ENCODE measurements at places on chromosomes 2 and 18.

DNA sequence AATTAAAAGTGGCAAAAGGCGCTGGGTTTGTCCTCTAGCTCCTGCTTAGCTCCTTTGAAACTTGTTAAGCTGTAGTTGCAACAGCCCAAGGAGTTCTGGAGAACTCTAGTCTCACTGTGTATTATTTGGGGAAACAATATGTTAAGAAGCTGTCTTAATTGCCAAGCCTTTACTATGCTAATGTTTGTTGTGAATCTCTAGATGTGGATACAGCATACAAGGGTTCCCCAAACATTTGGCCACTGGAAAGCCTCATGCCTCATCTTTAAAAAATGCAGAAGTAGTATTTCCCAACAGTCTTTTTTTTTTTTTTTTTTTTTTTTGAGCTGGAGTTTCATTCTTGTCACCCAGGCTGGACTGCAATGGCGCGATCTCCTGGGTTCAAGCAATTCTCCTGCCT lies 236.7 kb downstream of the PRKCE start:
- no peak for DNase-seq

DNA sequence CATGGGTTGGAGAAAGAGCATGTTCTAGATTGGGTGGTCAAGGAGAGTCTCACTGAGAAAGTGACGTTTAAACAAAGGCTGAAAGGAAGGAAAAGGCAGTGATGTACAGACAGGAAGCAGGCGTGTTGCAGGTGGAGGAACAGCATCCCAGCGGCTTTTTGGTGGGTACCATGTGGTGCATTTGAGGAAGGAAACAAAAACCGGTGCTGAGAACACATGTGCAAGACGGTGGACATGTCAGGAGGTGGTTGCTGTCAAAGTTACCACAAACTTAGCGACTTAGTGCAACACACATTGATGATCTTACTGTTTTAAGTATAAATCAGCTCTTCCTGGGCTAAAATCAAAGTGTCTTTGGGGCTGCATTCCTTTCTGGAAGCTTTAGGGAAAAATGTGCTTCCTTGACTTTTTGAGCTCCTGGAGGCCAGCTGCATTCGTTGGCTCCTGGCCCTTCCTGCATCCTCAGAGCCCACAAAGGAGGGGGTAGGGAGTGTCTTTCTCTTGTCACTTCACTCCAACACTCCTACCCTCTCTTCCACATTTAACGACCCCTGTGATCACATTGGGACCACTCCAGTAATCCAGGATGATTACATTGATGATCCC lies 380.6 kb downstream of the FBXO15 start:
- no peak for DNase-seq

DNA sequence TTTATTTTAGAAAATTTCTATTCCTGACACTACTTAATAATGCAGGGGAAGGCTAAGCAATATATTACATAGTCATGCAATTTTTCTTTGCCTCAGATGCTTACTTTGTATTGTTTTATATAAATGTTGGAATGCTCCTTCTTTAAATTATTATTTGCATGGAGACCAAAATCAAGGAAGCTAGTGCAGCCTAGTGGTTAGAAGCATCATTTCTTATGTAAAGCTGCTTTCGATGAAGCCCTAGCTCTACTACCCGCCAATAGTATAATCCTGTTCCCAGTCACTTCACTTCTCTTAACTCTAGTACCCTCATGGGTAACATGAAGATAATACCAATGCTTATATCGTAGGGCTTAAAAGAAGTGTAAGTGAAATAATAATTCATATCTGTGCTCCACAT lies 198.9 kb downstream of the LRATD1 start:
- DNase-seq: no peak

- no peak for DNase-seq
These were observed 61.4 kb downstream of the SOS1 start for GRCh38 chr2:39059366-39059952.

DNA sequence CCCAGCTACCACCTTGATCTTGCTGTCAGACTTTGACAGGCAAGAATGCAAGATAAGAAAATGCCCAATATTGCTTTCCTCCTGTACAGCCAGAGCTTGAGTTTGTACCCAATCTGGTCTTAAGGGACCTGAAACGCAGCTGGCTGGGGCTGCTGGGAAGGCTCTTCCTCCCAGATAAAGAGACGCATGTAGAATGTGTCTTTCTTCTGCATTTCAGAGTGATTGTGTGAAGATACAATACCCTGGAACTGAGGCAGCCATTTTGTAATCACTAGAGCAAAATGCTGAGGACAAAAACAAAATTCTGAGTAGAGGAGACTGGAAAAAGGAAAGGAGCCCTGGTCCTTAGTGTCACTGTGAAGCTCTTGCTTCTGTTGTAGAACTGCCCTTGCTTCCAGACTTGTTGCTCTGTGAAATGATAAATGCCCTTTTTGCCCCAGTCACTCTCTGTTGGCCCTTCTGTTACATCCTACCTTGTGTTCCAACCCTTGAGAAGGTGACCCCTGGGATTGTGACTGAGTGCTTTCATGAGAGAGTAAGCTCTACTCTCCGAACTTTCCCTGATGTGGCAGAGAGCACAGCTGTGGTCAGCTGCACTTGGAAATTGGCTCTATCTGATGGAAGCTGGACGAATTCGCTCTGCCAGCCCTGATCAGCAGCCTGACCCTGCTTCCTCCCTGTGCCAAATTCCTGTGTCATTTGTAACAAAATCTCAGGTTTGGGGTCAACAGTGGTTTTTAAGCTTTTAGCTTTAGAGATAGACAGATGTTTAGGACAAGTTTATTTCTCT lies 137.4 kb upstream of the RBMS1 start:
- DNase-seq: no peak

DNA sequence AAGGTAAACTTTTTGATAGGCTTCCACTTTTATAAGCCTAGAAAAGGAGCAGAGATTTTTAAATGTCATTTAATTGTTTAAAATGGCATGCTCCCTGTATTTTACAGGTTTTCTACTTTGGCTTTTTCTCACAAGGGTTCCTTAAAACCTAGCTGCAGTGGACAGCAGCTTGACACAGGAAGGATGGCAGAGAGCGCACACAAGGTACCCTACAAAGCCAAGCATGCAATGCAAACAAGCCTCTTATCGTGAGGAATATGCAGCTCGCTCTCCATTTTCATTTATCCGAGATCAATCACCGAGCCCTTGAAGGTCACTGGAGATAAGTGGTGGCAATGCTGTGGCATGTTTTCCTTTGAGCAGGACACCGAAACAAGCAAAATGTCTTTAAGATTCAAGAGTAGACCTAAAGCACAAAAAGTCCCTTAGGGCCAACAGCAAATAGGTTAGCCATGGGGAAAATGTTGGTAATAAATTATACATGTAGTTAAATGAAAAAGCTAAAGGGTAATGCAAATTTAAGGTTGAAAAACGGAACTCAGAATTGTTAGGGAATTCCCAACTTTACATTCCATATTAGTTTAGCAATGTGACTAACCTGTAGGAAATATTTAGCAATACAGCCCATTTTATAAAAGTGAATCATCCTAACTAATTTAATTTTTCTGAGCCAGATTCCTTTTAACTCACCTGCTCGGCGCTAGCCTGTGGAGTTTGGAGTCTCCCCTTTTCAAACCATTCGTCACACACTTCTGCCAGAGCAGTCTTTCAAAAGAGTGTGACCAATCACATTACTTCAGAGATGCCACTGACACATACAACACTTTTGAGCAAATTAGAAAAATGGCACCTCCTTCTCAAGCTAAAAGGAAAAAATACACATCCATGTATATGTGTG lies 337.9 kb upstream of the PKDCC start:
- no peak for DNase-seq

DNA sequence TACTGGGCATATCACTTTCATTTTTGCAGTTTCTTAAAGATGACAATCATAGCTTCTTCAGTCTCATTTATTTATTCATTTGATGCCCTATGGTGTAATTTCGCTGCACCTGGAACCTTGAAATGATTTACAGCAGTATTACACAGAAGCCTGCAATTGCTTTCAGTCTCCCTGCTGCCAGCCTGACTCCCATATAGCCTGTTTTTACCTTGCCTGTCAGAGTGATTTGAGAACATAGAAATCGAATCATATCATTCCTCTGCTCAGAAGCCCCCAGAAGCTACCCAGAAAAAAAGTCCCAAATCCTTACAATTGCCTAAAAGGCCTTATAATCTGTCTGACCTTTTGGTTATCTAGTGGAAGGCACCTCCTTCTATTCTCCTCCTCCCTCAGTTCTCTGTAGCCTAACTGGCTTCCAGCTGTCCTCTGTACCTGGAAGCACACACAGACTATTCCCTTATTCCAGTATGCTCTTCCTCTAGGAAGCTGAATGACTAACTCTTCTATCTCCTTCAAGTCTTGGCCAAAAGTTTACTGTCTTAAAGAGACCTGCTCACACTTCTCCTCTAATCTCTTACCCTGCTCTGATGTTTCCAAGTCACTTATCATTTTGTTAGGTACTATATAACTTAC lies 12.6 kb downstream of the SCN3A start:
- DNase-seq: no peak

DNA sequence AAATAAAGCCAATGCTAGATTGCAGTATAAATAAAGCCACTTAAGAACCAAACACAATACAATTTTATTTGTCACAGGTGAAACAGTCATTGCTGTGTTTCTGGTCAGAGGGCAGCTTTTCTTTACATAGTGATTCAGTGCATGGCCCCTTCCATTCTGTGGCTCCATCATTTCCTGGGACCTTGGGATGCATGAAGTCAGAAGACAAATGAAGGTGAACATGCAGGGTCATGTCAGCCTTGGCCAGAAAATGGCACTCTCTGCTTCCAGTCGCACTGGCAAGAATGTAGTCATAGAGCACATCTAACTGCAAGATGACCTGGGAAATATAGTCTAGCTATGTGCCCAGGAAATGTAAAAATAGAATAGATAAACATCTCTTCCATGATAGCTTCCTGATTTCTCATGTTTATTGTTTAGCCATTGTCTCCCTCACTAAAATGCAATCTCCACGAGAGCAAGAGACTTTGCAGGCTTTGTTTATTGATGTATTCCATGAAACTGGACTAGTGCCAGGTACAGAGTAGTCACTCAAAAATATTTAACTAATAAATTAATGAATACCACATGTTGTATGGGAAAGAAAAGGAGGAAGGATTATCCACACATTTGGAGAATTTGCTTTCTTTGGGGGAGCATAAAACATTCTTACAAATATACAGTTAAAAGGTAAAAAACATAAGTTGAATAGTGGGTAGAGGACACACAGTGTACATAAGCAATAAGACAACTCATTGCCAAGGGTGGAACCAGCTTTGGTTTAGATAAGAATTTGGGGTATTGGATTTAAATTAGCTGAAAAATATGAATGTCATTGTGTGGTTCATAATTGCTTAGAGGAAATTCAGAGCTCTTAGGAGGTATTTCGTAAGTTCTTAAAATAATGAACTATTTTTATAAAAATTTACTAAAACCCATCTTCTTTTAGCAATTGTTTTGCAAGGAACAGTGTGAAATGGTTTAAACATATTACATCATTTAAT lies 343.8 kb downstream of the PID1 start:
- DNase-seq: no peak

DNA sequence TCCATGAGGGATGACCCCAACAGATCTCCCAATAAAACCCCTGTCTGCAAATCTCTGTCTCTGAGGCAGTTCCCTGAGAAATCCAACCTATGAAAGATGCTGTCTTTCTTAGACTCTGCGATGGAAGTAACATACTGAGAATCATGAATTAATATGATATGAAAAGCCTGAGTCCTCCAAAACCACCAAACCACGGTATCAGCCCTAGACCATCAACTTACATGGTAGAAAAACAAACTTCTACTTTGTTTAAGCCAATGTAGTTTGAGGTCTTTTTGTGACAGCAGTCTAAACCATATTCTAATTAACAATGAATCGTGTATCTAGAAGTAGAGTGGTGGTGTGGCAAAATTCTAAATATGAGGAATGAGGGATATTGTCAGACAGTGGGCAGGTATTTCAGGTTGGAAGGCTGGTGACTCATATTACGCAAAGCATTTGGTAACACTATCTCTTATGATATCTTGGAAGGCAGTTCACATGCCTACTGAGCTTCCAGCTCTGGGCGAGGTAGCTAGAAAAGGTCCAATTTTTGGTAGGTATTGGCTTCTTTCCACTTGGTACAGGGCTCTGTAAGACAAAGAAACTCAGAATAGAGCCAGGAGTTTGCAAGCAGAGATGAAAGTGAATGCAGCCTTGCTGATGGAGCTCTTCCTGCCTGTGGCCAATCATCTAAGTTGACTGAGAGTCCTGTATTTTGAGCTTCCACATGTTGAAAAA lies 215.8 kb downstream of the ZFP36L2 start:
- no peak for DNase-seq

- DNase-seq: no peak
These were observed 63.0 kb downstream of the KIDINS220 start for GRCh38 chr2:8774371-8774770.

DNA sequence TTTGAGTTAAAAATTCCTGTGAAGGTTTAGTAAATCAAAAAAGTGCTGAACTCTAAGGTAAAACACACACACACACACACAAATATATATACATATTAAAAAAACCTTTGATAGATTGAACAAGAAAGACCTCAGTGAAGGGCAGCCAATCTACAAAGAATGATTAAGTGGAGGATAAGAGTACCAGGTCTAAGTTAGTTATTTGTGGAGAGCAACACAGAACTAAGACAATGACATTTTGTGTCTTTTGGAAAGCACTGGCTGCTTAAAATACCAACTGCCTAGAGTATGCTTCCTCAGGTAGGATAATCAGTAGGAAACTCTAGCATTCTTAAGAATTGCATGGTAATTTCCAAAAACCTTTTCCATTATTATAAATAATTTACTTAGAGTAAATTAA lies 481.4 kb upstream of the SYT4 start:
- no peak for DNase-seq

DNA sequence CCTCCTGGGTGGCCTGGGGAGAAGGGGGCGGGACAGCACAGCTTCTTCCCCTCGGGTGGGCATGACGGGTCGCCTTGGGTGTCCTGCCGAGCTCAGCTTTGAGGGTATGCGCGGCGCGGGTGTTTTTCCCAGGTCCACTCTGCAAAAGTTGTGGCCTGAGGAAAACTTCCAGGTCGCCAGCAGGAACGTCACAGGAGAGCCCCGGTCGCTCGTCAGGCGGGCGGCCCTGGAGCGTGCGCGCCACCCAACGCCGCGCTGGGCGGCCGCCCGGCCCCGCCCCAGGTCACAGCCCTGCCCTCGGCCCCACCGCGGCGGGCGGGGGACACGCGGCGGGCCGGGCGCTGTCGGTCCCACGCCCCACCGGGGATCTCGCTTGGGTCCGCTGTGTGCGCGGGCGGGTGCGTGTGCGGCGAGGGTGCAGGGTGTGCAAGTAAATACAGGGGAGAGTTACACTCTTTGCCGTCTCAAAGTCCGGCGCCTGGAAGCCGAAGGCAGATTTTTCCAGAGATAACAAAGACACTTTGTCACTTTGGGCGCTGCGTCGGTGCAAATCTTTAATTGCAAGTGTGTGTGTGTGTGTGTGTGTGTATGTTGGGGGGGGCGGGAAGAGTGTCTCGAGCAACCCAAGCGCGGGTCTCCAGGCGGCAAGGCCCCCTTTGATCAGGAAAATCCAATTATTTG lies 616 bp upstream of the SP5 start:
- no peak for DNase-seq
